ENCODE measurements at places on chromosomes 7 and 10.

DNA sequence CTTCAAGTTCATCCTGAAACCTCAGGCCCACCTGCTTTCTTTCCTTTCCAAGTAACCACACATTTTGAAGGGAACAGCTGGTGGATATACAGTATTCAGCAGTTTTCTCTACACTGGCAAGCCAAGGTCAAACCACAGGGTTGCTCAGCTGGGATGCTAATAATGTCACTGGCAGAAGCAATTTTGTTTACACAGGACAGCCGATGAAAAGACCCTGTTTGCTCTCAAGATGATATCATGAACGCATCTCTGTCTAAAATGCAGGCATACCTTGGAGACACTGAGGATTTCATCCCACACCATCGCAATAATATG lies 186.2 kb downstream of the USP6NL start:
- no peak for DNase-seq

DNA sequence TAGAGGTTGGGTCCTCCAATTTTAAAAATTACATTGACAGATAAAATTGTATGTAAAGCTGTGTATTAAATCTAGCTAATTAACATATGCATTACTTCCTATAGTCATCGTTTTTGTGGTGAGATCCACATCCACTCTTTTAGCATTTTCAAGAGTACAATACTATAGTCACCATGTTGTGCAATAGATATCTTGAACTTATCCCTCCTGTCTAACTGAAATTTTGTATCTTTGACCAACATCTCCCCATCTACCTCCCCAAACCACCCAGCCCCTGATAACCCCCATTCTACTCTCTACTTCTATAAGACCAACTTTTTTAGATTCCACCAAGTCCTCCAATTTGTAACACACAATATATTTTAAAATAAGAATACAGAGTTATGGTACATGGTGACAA lies 208.0 kb downstream of the RELN start:
- DNase-seq, result no peak

DNA sequence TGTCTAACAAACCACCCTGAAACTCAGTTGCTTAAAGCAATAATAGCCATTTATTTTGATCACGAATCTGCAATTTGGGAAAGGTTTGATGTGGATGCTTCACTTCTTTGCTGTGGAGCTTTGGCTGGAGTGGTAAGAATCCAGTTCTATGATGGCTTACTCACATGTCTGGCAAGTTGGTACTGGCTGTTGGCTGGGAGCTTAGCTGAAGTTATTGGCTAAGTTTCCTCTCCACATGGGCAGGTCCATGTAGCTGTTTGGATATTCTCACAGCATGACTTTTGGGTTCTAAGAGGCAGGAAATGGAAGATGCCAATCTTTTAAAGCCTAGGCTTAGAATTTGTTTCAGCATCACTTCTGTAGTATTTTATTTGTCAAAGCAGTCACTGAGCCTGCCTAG lies 277.6 kb upstream of the NRP1 start:
- DNase-seq, result no peak

DNA sequence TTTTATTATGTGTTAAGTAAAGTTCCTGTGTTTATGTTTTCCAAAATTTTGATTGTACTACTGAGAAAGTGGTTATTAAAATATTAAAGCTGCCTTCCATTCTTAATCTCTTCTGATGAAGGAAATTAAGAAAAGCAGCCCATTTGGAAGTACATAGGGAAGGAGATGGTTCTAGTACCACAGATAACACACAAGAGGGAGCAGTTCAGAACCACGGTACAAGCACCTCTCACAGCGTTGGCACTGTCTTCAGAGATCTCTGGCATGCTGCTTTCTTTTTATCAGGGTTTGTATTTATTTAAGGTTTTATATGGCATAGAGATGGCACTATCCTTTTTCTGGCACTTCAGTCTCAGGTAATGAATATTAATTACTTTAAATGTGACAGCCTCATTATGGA lies 111.6 kb downstream of the PHTF2 start:
- DNase-seq, result no peak

- no peak for DNase-seq
Measured at GRCh38 chr10:75033399-75034130, 77.9 kb upstream of the SAMD8 start.

- no peak for DNase-seq
Measured at GRCh38 chr10:43401627-43402026, 7.4 kb downstream of the HNRNPF start.

- no peak for DNase-seq
Measured at GRCh38 chr7:80860554-80860953, 58.3 kb downstream of the SEMA3C start.

GRCh38 chr7:47548546-47548945 lies 33.4 kb downstream of the TNS3 start:
- no peak for DNase-seq

DNA sequence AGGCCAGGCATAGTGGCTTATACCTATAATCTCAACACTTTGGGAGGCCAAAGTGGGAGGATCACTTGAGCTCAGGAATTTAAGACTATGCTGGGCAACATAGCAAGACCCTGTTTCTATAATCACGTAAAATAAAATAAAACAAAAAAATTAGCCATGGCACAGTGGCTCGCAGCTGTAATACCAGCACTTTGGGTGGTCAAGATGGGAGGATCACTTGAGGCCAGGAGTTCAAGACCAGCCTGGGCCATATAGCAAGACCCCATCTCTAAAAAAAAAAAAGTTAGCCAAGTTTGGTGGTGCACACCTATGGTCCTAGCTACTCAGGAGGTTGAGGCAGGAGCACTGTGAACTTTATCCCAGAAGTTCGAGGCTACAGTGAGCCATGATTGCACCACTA lies 30.9 kb downstream of the DNA2 start:
- DNase-seq, result no peak

- DNase-seq, result no peak
Measured at GRCh38 chr7:17446340-17446739, 147.9 kb downstream of the AHR start.

GRCh38 chr7:7109934-7110333 lies 72.4 kb upstream of the C1GALT1 start:
- DNase-seq, result no peak

GRCh38 chr10:50286996-50287803 lies 35.9 kb upstream of the ASAH2 start:
- no peak for DNase-seq

- DNase-seq, result no peak
Measured at GRCh38 chr10:76911184-76911583, 726.4 kb downstream of the KCNMA1 start.

GRCh38 chr10:110679486-110680272 lies 35.5 kb downstream of the RBM20 start:
- no peak for DNase-seq

GRCh38 chr7:41742401-41743020 lies 39.6 kb upstream of the INHBA start:
- no peak for DNase-seq

GRCh38 chr7:2645274-2645868 lies 13.6 kb downstream of the TTYH3 start:
- no peak for DNase-seq

DNA sequence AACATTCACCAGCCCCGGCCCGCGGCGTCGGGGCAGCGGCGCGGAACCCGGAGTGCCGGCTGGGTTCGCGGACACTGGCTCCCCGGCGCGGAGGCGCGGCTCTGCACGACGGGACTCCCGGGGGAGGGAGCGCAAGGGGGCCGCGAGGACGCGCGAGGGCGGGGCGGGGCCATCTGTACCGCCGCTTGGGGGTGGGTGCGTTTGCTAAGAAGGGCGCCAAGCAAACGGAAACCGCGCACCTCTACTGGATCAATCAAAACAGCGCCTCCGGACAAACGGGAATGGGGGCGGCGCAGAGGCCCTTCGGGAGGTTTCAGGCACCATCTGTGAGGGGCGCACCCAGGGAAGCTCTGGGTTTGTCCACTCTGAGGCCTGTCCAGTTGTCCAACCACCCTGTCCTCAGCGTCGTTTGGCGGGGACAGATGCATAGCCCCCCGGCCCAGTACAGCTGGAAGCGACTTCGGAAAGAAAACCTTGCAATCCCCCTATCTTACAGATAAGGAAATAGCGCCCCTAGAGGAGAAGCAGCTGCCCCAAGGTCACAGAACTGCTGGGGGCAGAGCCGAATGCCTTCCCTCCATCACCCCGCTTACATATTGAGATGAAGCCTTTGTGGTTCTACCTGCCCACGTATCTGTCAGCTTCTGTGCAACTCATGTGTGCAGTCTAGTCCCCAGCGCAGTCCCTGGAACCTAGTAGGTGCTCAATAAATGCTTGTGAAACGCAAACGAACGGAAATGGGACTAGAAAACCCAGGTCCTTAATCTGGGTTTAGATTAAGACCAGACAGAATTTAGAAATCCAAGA lies 10.7 kb upstream of the SLIT1 start:
- no peak for DNase-seq

DNA sequence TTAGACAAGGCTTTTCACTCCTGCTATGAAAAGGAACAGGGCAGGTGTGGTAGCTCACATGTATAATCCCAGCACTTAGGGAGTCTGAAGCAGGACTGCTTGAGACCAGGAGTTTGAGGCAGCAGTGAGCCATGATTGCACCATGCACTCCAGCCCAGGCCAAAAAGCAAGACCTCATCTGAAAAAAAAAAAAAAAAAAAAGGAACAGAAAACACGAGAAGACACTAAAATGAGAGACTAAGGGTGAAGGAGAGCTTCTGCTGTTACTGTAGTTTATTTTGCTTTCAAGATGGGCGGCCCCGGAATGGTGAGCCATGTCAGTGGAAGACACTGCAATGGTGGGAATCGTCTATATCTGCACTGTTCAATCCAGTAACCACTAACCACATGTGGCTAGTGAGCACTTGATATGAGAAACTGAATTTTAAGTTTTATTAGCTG lies 9.9 kb downstream of the PIP4K2A start:
- no peak for DNase-seq

- no peak for DNase-seq
Measured at GRCh38 chr10:27783660-27784059, 38.0 kb upstream of the MKX start.

DNA sequence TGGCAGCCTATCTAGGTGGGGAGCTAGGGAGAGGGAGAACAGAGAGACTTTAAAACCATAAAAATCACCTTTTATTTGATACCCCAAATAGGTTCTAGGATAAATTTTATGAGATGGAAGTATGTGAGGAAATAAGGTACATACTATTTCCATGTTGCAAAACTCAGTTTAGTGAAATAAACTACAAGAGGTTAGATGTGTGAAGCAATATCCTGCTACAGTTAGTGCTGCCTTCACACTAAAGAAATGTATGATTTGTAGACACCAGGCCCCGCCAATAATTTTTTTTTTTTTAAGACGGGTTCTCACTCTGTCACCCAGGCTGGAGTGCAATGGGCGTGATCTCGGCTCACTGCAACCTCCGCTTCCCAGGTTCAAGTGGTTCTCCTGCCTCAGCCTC lies 34.4 kb upstream of the RSBN1L start:
- DNase-seq, result no peak

GRCh38 chr7:101943889-101944600 lies 126.6 kb downstream of the CUX1 start:
- DNase-seq, result no peak

DNA sequence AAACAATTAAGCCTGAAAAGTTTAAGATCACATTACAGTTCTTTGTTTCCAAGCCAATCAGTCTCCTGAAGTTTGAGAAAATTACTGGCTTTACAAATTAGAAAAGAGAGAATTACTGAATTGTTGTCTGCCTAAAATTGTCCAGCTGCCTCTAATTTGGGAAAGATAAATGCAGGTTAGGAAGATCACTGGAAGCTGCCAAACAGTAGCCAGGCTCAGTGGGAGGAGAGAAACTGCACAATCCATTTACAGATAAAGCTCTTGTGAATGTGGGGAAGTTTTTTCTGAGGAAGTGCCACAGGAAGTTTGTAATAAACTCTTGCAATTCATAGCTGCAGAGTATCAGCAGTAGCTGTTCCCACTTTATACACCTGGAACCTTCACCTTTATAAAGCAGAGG lies 100.7 kb downstream of the IQUB start:
- DNase-seq, result no peak

- DNase-seq, result no peak
Measured at GRCh38 chr10:8137726-8138125, 83.2 kb downstream of the GATA3 start.

GRCh38 chr7:2666155-2666554 lies 21.8 kb upstream of the AMZ1 start:
- no peak for DNase-seq

- DNase-seq, result no peak
Measured at GRCh38 chr7:141695803-141696289, 6.1 kb downstream of the DENND11 start.

- no peak for DNase-seq
Measured at GRCh38 chr10:132572545-132572937, 35.0 kb downstream of the INPP5A start.

DNA sequence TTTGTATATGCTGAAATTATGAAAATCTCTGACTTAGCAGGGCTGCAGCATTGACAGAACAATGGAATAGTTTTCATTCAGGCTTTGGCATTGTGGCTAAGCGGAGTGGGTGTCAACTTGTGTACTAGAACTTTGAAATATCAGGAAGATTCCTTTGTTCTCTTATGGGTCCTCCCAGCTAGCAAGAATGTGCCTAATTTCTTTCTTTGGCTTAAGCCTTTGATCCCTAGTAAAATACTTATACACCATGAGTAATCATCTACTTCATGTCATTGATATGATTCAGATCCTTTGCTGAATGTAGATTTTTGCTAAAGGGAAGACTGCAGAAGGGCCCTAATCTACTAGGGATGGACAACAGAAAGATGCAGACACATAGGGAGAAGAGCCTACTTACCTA lies 6.2 kb downstream of the AVL9 start:
- no peak for DNase-seq

DNA sequence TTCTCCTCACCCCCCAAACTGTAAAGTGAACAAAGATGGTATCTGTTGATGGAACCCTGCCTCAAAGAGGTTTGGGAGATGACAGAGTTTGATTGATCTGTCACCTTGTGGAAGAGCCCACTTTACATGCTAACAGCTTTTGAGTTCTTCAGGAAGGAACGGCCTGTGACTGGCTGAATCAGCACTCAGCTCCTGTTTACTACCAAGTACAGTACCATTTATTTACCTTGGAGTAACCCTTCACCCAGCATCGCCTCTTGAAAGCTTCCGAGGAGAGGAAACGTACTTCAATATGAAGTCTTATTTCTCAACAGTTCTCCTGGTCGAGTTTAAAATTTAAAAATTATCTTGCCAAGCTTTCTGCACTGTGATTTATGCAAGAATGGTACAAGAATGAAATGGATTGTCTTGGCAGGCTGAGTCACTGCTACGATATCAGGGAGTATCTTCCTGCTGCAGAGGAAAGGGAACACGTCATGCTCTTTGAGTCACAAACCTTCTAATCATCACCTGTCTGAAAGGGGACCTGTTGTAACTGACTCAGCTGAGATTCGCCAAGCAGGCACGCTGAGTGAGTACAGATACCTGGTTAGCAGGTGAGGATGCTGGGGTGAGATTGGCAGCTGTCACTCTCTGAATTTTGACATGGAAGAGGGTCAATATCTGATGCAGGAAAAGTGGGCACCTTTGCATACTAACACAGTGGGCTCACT lies 30.1 kb downstream of the KLF6 start:
- DNase-seq, result no peak
